Activated naive CD4-positive, alpha-beta T cell (primary cell): ENCODE measurements at places on chromosomes 16 and 17.

DNA sequence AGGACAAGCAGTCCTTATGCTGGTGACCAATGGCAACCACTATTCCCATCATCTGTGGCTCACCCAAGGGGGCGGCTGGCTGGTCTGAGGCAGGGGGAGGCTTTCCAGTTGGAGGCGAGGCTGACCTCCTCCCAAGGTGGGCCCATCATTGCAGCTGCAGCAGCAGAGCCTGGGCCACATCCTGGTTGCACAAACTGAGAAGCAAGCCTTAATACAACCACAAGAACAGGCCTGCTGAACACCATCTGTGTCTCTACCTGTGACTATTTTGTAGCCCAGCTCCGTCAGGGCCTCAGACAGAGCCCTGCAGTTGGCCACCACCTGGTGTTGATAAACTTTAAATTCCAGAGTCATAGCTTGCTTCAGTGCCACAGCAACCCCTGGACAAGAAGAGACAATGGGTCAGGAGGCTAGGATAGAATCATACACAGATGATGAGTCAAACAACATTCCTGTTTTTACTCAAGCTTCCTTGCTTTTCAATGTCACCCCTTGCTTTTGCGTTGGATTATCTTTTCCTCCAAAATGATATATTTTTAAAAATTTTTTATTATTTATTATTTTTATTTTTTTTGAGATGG lies 17.9 kb downstream of the SMCR8 start:
- DNase-seq, result no peak

DNA sequence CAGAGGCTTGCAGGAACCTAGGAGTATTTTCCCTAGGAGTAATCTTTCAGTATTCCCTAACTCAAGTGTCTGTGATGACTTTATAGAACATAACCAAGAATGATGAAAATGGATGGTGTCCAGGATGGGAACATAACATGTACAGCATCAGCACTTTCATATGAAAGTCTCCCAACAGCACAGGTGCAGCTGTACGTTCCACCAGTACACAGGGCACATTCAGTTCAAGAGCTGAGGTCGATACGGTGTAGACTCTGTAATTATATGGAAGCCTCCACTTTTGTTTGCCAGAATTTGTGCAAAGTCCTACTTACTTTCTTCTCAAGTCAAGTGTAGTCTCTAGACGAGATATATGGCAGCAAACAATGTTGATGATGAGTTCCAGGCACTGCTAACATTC lies 46.2 kb upstream of the CRYM start:
- DNase-seq, result no peak

GRCh38 chr17:82487910-82488309 lies 29.4 kb downstream of the NARF start:
- no peak for DNase-seq

DNA sequence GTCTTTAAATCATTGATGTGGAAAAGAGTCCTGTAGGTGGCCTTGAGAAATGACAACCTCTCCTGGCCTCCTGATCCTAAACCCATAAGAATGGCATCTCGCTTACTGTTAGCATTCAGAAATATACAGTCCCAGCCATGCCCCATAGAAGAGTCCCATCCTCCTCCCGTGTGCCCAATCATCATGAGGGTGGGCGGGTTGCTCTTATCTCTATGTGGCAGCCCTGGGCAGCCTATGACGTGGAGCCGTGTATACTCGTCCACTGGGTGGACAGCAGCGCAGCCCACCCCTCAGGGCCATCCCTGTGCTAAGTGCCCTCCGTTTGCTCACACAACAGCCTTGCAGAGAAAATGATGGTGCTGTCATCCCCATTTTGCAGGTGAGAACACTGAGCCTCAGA lies 105.3 kb downstream of the AMFR start:
- no peak for DNase-seq

GRCh38 chr17:60926466-60927183 lies 249.0 kb downstream of the BCAS3 start:
- DNase-seq, result no peak
